ENCODE measurements at places on chromosomes 2 and 18.
A peak's percentile ranks its signal among the peaks of the same experiment; 100 is the strongest.

DNA sequence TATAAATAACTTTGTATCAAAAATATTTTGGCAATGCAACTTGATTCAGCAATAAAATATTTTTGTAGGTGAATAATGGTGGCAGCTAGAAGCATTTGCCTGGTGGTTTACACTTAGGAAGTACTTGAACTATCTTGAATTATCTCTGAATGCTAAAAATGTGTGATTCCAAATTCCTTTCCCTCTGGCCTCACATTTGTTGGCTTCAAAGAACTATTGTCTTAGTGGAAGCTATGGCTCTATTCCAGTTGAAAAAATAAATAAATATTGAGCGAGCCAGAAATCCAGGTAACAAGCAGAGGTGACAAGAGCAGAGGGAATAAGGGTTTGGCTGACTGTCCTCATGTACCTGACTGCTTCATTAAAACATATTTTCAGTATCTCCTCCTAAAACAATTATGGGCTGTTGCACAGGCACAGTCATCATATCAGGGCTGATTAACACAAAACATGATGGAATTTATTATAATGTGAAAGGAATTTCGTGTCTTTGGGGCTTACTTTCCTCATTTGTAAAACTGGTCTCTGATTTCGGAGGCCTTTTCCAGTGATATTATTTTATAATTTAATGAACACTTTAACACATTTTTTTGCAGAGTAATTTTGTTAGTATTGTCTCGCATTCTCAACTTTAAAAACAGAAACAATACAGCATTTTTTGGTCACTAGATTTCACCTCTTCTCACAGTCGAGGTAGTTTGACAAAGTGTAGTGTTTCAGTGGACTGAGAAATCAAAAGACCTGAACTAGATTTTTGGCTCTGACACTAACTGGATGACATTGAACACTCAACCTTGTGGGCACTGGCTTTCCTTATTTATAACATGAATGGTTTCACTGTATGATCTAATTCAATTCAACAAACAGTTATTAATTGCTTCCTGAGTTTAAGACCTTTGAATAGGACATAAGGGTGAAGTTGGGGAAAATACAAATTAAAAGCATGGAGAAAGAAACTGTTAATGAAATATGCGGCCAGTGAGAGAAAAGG is 7.8 kb upstream of the CAVIN2 start:
- DNase-seq = no peak

DNA sequence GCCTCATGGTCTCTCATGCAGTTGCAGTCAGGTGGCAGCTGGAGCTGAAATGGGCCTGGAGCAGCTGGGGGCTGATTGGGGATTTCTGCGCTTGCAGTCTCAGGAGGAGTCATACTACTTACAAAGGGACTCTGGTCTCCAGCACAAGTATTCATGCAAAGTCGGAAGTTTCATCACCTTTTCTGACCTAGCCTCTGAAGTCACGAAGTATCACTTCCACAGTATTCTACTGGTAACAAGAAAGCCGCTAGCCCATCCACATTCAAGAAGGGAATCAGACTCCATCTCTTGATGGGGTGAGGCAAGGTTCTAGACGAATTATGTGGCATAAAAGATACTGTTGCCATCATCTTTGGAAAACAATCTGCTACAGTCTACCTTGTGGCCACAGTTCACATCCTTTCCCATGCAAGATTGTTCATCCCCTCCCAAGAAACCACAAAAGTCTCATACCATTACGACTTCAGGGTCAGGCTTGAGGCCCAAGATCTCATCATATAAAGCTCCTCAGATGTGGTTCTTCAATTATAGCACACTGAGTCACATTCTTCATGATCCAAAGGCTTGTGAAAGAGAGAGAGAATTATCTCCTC is 95.3 kb downstream of the SMC6 start:
- peak; percentile 71 for DNase-seq

- DNase-seq = no peak
These were observed 83.3 kb downstream of the GALNT14 start for GRCh38 chr2:31054842-31055388.

DNA sequence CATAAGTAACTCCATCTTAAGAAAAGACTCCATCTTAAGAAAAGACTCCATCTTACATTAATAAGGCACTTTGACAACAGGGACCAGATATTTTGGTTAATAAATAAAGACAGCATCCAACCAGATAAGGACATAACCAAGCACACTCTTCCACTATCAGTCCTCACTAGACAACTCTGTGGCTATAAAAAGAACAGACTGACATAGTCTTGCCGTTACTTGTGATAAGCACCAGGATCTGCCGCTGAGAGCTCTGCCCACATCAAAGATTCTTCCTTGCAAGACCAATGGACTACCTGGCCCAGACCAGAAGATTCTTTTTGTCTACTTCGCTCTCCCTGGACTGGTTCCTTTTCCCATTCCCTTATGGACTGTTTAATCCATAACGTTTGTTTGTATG is 667.4 kb downstream of the NYAP2 start:
- no peak for DNase-seq

DNA sequence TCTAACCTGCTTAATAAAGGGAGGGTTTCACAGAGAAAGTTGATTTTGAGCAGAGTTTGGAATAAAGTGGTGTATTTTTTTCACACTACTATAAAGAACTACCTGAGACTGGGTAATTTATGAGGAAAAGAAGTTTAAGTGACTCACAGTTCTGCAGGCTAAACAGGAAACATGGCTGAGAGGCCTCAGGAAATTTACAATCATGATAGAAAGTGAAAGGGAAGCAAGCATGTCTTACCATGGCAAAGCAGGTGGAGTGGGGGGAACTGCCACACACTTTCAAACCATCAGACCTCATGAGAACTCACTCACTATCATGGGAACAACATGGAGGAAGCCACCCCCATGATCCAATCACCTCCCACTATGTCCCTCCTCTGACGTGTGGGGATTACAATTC is 546.7 kb downstream of the EPHA4 start:
- no peak for DNase-seq

Data from GM04503 (cell line).